Testis (tissue), 5 donors: ENCODE measurements at places on chromosomes 4 and X. TPM values are rescaled to one million over a fixed set of nuclear protein-coding genes. Genes with fewer than 3 reads are reported as not detected.
A peak's percentile ranks its signal among the peaks of the same experiment; 100 is the strongest.

ITIH6 gene
- not detected for total RNA-seq

ASB5 gene
- total RNA-seq = 0.99 TPM

TSPYL2 gene
- total RNA-seq = 363 TPM

ZXDA gene
- 5.2 TPM for total RNA-seq

TEX13C gene
- total RNA-seq = 3.5 TPM

CENPE gene
- total RNA-seq = 9.1 TPM

DNA sequence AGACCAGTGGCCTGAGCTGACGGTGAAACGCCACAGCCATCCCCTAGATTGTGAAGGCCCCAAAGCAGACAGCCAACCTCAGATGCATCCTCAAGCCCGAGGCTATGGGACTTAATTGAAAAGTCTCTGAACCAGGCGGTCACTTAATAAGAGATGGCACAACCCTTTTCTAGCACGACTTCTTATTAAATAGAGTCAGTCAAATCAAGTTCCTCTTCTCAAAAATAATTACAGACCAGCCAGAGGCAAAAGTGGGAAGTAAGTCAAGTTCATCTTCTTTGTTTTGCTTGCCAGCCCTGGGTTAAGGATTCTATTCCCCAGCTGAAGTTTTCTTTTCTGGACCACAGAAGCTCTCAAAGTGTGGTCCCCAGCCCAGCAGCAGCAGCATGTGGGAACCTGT, 9.7 kb upstream of the SH3KBP1 start:
- DNase-seq = no peak

DNA sequence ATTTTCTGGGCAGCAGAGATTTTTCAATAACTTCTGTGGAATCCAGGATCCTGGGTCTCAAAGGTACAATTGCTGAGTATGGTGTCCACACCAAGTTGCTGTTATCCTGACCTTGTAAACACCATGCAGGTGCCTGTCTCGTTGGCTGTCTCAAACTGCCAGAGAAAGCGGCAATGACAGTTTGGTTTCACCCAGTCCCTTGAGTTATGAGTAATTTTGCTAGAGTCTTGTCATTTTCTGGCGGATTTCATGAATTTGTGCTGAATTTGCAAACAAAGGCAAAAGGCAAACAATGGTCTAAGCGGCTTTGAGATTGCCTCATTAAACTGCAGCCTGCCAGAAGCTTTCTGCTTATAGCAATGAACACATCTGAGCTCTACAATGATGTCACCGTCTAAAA, 847.9 kb downstream of the RAB28 start:
- no peak for DNase-seq

GRCh38 chrX:15567267-15567666, 33.5 kb downstream of the ACE2 start:
- DNase-seq = no peak

DNA sequence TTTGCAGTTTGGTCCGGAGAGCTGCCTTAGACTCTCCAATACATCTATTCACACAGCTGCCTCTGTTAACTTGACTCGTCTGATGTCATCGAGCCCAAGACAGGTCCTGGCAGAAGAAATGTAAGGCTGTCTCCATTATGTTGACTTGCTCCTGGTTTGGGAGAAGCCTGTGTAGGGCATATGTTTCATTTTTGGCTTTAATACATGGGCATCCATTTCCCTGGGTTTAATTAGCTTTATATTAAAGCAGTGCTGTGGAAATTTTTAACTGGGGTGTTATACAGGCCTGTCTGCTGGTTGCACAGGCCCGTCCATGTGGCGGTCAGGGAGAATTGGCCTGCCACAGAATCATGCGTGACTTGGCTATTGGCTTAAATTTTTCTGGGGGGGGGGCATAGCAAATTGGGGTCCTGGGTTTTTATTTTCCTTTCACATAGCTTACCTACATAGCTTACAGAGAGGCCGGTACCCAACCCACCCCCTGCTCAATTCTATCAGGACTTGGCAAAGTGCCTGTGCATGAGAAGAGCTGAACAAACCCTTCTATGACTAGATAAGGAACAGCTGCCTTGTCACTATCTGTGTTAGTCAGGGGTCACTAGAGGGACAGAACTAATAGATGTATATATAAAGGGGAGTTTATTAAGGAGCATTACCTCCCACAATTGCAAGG, 123.5 kb upstream of the WDR1 start:
- DNase-seq = no peak

GRCh38 chrX:72392816-72393800, 87.4 kb upstream of the CITED1 start:
- DNase-seq = no peak

GRCh38 chr4:184792950-184793555, 32.7 kb downstream of the ACSL1 start:
- DNase-seq = peak; percentile 37
